ENCODE measurements at places on chromosomes 4 and X.
A peak's percentile ranks its signal among the peaks of the same experiment; 100 is the strongest.

DNA sequence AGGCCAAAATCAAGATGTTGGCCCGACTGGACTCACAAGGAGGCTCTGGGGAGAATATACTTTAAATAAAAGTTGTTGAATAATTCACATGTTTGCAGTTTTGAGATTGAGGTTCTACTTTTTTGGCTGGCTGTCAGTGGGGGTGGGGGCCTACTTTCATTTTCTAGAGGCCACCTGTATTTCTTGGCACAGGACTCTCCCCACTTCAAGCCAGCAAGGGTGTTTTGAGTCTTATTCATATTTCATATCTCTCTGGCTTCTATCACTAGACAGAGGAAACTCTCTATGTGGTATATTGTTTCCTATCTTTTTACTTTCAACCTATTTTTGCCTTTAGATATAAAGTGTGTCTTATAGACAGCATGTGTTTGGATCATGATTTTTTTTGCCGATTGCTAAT is 266.4 kb downstream of the PRR32 start:
- no peak for DNase-seq

DNA sequence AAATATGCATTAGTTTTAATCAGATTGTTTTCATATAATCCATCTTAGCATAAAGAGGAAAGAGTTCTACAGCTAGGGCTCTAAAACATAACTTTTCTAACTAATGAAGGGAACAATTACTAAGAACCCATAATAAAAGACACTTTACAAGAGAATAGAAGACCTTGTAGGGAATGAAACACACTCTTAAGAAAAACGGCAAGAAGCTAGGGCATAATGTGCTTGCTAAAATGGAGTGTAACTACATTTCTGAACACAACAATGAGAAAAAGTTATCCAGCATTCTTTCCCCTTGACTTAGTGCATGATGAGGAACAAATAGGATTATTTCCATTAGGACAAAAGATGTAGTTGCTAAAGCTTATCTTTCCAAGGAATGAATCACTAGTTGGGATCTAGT is 54.6 kb downstream of the ARHGAP6 start:
- DNase-seq = no peak

GRCh38 chr4:127214016-127214415 is 418.7 kb upstream of the INTU start:
- no peak for DNase-seq

DNA sequence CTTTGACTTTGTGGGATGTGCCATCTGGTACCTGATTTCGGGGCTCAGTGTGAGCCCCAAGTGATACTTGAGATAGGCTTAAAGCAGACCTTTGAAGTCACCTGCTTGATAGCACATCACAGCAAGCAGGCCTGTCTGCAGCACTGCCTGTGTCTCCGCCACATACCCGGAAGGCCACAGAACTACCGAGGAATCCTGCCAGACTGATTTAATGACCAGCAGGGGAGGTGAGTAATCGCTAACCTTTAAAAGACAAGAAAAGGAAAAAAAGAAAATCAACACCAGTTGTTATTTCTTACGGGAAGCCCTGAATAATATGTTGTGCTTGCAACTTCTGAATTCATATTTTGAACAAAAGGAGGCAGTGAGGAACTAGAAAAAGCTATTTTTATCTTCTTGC is 6.8 kb downstream of the PTCHD1 start:
- peak; percentile 18 for DNase-seq

- no peak for DNase-seq
Observed at GRCh38 chr4:164871673-164872072, 5.3 kb upstream of the APELA start.

DNA sequence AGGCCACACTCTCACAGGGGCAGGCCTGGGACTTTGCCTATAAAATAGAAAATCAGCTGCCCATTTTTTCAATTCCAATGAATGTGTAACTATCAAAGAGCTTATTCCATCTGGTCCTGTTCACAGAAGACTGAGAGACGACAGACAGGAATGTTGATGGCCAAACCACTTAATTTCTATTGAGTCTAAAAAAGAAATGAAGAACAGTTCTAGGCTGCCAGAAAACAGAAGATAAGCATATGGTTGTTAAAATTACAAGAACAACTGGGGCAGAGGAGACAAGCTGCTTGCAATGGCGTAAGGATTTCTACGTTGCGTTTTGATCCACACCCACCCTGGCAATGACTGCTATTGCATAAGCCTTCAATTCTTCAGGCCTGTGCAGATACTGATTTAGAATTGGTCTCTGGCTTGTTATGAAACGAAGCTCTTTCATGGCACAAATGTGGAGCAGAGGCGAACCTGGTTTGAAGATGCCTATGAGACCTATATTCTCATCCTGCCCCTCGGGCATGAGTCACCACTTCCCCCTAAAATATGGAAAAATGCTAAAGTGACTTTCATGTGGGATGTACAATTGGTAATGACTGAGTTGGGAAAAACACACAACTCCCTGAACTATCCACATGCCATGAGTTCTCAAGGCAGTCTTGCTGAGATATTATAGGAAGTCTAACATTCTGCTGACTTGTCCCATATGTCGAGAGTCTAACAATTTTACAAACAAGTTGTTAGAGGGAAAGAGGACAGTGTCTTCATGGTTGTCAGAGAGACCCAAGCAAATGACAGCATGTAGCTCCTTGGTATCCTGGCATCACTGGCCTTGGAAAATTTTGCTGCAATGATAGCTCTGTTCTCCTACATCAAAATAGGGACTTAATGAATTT is 37.9 kb upstream of the SORBS2 start:
- peak; percentile 50 for DNase-seq

GRCh38 chr4:81621490-81621889 is 149.8 kb upstream of the RASGEF1B start:
- no peak for DNase-seq

GRCh38 chr4:76950956-76951671 is 1.6 kb downstream of the SEPTIN11 start:
- DNase-seq = peak; percentile 60

DNA sequence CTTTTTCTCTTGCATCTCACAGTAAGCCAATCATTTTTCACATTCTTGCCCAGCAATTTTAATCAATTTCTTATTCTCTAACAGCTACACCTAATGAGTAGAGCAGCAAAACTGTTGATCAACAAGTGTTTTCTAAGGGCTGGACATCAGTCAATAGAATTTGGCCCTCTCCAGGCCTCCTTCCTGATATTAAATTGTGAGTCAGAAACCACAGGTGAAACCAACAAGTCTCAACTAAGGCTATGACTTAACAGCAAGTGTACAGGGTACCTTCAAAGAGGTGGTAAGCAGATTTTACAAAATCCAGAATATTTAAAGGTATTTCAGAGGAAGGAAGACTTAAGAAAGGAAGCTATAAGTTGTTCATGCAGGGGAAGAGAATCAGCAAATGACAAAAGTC is 156.5 kb upstream of the ARHGAP24 start:
- DNase-seq = no peak

GRCh38 chrX:47706575-47706974 is 47.6 kb upstream of the UXT start:
- DNase-seq = peak; percentile 54

- DNase-seq = peak; percentile 95
Observed at GRCh38 chr4:84691170-84691691, 108.3 kb downstream of the CDS1 start.

GRCh38 chr4:150609131-150609530 is 27.2 kb downstream of the MAB21L2 start:
- DNase-seq = no peak

- no peak for DNase-seq
Observed at GRCh38 chr4:9867751-9868425, 86.5 kb downstream of the DRD5 start.

DNA sequence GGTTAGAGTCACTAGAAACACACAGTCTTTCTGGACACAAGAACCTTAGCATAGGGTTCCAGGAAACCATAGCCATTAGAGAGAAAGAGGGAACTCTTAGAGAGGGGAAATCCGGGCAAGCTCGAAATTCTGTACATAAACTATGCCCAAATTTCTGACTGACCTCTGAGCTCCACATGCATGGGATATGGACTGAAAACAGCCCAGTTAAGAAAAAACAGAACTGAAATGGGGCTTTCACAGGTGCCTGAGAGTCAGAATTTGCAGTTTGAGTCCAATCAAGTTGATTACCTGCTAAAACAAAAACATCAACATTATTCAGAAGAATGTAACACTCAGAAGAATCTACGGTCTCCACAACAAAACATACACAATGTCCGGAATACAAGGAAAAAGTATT is 13.1 kb downstream of the DCHS2 start:
- DNase-seq = no peak

DNA sequence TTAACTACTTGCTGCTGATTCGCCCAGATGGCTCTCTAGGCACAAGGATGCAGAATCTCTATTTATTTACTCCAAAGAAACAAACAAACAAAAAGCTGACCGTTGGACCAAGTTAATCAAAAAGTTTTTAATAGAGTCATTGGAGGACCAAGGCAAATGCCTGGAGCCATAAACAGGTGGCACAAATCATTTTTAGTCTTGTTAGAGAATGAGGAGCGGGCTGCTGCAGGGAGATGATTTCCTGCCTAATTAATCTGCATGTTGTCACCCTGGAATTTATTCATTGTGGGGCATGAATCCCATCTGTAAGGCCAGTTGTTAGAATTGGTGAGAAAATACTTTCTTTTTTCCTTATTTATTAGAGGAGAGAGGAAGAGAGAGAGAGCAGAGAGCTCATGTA is 147.4 kb upstream of the GATB start:
- DNase-seq = no peak

DNA sequence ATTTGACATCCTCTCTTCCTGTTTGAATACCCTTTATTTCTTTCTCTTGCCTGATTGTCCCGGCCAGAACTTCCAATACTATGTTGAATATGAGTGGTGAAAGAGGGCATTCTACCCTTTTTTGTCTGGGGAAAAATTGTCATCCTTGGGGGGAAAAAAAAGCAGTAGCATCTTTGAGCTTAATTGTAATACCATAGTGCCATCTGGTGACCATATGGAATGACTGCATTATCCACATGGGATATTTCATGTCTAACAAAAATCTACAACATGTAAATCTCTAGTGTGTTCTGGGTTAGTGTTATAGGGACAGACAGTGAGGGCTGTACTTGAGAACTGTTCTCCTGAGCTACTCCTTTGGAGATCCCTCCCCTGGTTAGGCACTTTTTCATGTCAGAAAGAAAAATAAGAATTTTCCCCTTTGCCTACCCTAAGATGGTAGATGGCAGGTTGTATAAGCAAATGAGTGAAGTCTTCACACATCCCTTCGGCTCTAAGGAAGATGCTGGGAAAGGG is 26.0 kb downstream of the CAPN6 start:
- peak; percentile 4 for DNase-seq

GRCh38 chr4:85733798-85734197 is 258.8 kb downstream of the ARHGAP24 start:
- DNase-seq = no peak

GRCh38 chrX:138683600-138683999 is 27.9 kb downstream of the FGF13 start:
- DNase-seq = no peak

DNA sequence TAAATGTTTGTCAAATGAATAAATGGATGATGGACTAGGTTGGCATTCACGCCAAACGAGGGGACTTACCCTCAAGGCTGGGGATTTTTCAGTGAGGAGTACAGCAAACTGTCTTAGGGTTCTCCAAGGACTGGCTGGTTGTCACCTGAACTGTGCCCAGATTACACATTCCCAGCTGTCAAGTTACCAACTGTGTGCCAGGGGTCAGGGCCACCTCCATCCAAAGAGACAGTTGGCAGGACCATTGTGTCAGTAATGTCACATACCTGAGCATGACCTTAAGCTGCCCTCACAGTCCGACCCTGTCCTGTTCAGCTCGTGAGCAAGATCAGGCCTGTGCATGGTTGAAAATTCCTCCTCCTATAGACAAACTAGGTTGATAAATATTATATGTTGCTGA is 116.7 kb downstream of the MID1IP1 start:
- DNase-seq = no peak

- no peak for DNase-seq
Observed at GRCh38 chrX:150225756-150226155, 137.4 kb upstream of the MAMLD1 start.

DNA sequence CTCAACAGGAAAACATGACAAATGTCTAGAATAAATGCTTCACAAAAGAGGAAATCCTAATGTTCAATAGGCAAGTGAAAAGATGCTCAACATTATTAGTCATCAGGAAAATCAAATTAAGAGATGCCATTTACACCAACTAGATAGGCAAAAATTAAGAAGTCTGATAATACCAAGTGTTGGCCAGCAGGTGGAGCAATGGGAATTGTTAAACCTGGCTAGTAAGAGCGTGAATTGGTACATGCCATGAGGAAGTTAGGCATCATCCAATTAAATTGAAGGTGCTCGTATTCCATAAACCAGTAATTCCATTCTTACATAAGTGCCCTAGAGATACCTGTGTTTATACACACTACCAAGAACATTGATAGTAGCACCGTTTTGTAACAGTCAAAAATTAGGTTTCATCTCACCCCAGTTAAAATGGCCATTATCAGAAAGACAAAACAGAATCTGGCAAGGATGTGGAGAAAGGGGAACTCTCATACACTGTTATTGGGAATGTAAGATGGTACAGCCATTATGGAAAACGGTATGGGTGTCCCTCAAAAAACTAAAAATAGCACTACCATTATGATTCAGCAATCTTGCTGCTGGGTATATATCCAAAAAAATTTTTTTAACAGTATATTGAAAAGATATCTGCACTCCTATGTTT is 14.0 kb upstream of the ZCCHC18 start:
- DNase-seq = peak; percentile 61

GRCh38 chrX:70439016-70439415 is 5.6 kb upstream of the DLG3 start:
- DNase-seq = no peak

GRCh38 chr4:75561789-75562188 is 5.9 kb downstream of the ODAPH start:
- no peak for DNase-seq

- no peak for DNase-seq
Observed at GRCh38 chr4:48815483-48815882, 15.4 kb upstream of the OCIAD1 start.

- no peak for DNase-seq
Observed at GRCh38 chr4:53917729-53918128, 146.7 kb downstream of the CHIC2 start.

GRCh38 chrX:78650906-78651437 is 8.2 kb downstream of the RTL3 start:
- peak; percentile 81 for DNase-seq

GRCh38 chr4:8085491-8086117 is 73.0 kb downstream of the ABLIM2 start:
- no peak for DNase-seq

- no peak for DNase-seq
Observed at GRCh38 chrX:10903523-10903922, 207.6 kb upstream of the HCCS start.

GRCh38 chr4:66307641-66308438 is 637.6 kb upstream of the EPHA5 start:
- DNase-seq = no peak

DNA sequence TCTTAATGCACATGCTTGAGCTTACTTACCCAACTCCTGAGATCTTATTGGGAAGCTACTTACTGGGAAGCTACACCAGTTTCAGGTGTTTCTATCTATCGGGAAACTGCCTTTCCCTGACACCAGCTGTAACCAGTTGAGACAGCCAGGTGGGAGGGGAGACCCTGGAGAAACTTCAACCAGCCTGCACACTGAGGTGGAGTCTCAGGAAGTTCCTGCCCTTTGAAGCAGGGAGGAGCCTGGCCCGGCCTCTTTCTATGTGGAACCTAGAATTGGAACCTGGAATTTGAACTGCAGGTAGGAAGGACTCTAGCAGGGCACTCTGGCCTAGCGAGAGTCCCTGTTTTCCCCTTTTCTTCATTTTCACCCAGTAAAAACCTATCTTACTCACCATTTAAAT is 425.8 kb upstream of the PABPC4L start:
- no peak for DNase-seq
